ENCODE measurements at places on chromosomes 1 and 21. TPM values are rescaled to one million over a fixed set of nuclear protein-coding genes. Genes with fewer than 3 reads are reported as not detected.

DNA sequence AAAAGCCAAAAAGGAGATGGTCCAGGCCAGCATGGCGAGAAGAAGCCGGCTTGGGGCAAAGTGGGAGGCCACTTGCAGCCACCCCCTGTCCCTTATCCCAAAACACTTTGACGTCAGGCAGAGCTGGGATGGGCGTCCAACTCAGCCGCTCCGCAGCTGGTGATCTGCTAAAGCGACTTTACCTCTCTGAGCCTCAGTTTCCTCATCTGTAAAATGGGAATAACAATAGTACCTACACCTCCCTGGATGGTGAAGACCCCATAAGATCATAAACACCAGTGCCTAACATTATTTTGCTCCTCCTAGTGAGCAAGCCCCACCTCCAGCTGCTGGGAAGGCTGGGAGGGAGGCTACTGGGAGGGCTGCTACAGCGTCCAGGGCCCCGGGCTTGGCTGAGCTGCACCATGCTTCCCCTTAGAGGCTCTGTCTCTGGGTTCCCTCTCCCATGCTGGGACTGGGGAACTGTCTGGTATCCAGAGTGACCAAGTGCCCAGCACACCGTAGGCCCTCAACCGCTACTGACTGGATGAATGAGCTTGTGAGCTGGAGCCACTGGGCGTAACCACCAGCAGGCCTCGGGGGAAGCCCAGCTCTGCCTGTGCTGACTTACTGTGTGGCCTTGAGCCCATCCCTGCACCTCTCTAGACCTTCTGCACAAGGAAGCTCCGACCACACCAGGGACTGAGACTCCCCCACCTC is 18.3 kb downstream of the IFFO2 start:
- H3K4me1 ChIP-seq, result peaks cover 7% of the 10 kb centered on the region
- no peak overlapping the region for H3K27ac ChIP-seq
- H3K4me3 ChIP-seq, result no peak overlapping the region
- no peaks in the 10 kb centered on the region for H3K36me3 ChIP-seq

Gene CFAP57
- 0.25 TPM for polyA plus RNA-seq

Gene GIPC2
- polyA plus RNA-seq, result 77.1 TPM

Gene C1QA
- 91.7 TPM for polyA plus RNA-seq

Gene DEPDC1
- 6.0 TPM for polyA plus RNA-seq

Gene RGL1
- polyA plus RNA-seq, result 45.2 TPM

- peaks cover 32% of the 10 kb centered on the region for H3K4me1 ChIP-seq
- no peak for DNase-seq
- no peak overlapping the region for H3K27ac ChIP-seq
- no peaks in the 10 kb centered on the region for H3K36me3 ChIP-seq
- no peaks in the 10 kb centered on the region for H3K27me3 ChIP-seq
Measured at GRCh38 chr21:38911484-38912101, 105.9 kb downstream of the ETS2 start.
